ENCODE measurements at places on chromosomes 4 and X. TPM values are rescaled to one million over a fixed set of nuclear protein-coding genes. Genes with fewer than 3 reads are reported as not detected.

Gene NIPAL1
- total RNA-seq = 0.94 TPM

Gene SPANXD
- not detected for total RNA-seq

Gene ARSJ
- total RNA-seq = 6.3 TPM

Gene MXRA5
- not detected for total RNA-seq

Gene ADAM29
- total RNA-seq = not detected

Gene REPS2
- total RNA-seq = 0.89 TPM

Gene NDP
- total RNA-seq = not detected

Gene GPR50
- total RNA-seq = 0.19 TPM

Gene ASMT
- total RNA-seq = not detected

Gene NXF3
- total RNA-seq = not detected

Gene F9
- not detected for total RNA-seq

Gene CLIC2
- total RNA-seq = 0.23 TPM

Gene FAM114A1
- 41.6 TPM for total RNA-seq

Gene CFAP299
- not detected for total RNA-seq

Gene CDKN2AIP
- total RNA-seq = 11.1 TPM

Gene LAS1L
- 72.4 TPM for total RNA-seq

Gene DUX4
- total RNA-seq = not detected

Gene NOCT
- total RNA-seq = 14.2 TPM

Gene CLRN2
- not detected for total RNA-seq

Gene COL4A5
- total RNA-seq = 14.2 TPM

Gene ASB12
- not detected for total RNA-seq

Gene CCDC158
- total RNA-seq = 0.03 TPM

Gene PSAPL1
- total RNA-seq = 0.10 TPM

Gene AKAP14
- not detected for total RNA-seq

Gene CXorf38
- total RNA-seq = 11.4 TPM

Gene RBMXL3
- not detected for total RNA-seq

Gene ERAS
- total RNA-seq = not detected

Gene ARMCX4
- total RNA-seq = 0.44 TPM

Gene CD38
- total RNA-seq = 8.4 TPM

Gene SORCS2
- total RNA-seq = 4.7 TPM

Gene NXF2B
- not detected for total RNA-seq

Gene LIMCH1
- 46.0 TPM for total RNA-seq

Gene PRPS2
- total RNA-seq = 45.7 TPM

Gene MAP9
- total RNA-seq = 4.7 TPM

Gene CTAG2
- total RNA-seq = not detected

Gene CPLX1
- 0.55 TPM for total RNA-seq

Gene KCND1
- 1.2 TPM for total RNA-seq

Gene KCNE5
- 0.13 TPM for total RNA-seq

Gene CDKL2
- 0.64 TPM for total RNA-seq

Gene VCX3A
- total RNA-seq = not detected

Gene AFM
- not detected for total RNA-seq

Gene RIBC1
- 0.74 TPM for total RNA-seq

Gene ZNF674
- total RNA-seq = 4.5 TPM

Gene SMIM10
- 0.14 TPM for total RNA-seq

Gene SLC9B1
- total RNA-seq = 0.28 TPM

Gene SRPX2
- 3.3 TPM for total RNA-seq

Gene CPE
- 1.6 TPM for total RNA-seq

Gene ABCB7
- total RNA-seq = 17.9 TPM

Gene LNX1
- total RNA-seq = not detected

Gene CCDC149
- total RNA-seq = 1.4 TPM

Gene FAM184B
- not detected for total RNA-seq

Gene SPANXA1
- total RNA-seq = not detected

Gene ASB11
- total RNA-seq = not detected

Gene GNRHR
- not detected for total RNA-seq

Gene NLGN4X
- total RNA-seq = 0.07 TPM

Gene CAPN6
- not detected for total RNA-seq

Measured in A549 treated with DMSO at 1 μM for 4 hours (cell line).